ENCODE measurements at places on chromosomes 4 and X. TPM values are rescaled to one million over a fixed set of nuclear protein-coding genes. Genes with fewer than 3 reads are reported as not detected.

GAK gene
- total RNA-seq: 66.0 TPM

RNF128 gene
- total RNA-seq: 1.5 TPM

AMER1 gene
- total RNA-seq: 1.2 TPM

SPOCK3 gene
- total RNA-seq: 1.7 TPM

AFP gene
- 1.7 TPM for total RNA-seq

USP17L30 gene
- not detected for total RNA-seq

CXXC4 gene
- under 0.01 TPM for total RNA-seq

UGT2B10 gene
- total RNA-seq: not detected

TECRL gene
- not detected for total RNA-seq

CT45A1 gene
- not detected for total RNA-seq

AFM gene
- not detected for total RNA-seq

CFAP47 gene
- total RNA-seq: 0.12 TPM

LDB2 gene
- 38.7 TPM for total RNA-seq

SLC34A2 gene
- not detected for total RNA-seq

CCNA2 gene
- total RNA-seq: 32.2 TPM

PCSK1N gene
- 2.9 TPM for total RNA-seq

MAGEB2 gene
- not detected for total RNA-seq
